ENCODE measurements at places on chromosomes 5 and 9. TPM values are rescaled to one million over a fixed set of nuclear protein-coding genes. Genes with fewer than 3 reads are reported as not detected.

The PCDHGA6 gene
- 5.6 TPM for polyA plus RNA-seq

The C5orf46 gene
- 0.61 TPM for polyA plus RNA-seq

The PCDHB8 gene
- polyA plus RNA-seq = 1.6 TPM

The TMEM171 gene
- polyA plus RNA-seq = not detected

The ZNF782 gene
- 7.9 TPM for polyA plus RNA-seq

The DND1 gene
- polyA plus RNA-seq = 1.3 TPM

DNA sequence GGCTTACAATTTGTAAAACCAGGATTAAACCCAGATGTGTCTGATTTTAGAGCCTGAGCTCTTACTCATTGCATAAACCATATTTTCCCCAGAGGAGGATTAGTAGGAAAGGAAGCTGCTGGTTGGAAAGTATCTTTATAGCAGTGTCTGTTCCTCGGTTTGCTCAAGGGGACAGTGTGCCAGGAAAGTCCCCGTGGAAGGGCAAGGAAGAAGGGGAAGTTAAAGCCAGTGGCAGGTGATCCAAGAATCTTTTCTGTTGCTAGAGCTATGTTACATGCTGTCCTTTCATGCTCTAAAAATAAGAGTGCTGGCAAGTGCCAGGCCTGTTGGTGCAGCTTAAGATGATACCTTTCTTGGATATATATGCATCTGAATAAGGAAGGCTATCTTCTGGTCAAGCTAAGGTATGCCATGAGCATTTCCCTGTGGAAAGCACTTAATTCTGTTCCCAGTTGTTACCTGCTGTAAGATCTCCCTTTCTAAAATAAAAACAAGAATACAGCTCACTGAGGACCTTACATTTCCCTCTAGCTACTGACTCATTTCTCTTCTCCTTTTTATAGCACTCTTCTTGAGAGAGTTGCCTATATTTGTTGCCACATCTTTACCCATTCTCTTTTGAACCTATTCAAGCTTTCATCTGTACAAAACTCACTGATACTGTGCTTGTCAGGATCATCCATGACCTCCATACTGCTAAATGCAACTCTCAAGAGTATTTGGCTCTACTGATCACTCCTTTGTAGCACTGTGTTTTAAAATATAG is 8.0 kb downstream of the PDCD1LG2 start:
- no peak for DNase-seq

GRCh38 chr5:164319161-164319560 is 813.7 kb downstream of the MAT2B start:
- DNase-seq = no peak

DNA sequence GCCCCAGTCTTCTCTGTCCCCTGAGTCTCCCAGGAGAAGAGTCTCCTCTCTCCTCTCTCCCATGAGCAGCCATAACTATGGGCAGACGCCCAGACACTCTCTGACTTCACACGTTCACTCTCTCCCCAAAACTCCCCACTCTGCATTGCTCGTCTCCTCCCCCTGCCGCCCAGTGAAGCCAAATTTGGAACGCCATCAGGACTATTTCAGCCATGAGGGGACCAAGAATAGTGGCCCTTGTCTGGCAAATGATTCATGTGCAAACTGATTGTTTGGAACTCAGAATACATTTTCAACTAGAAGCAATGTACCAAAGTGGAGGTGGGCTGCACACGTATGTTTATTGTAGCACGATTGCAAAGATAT is 20.9 kb downstream of the CMBL start:
- DNase-seq = no peak

DNA sequence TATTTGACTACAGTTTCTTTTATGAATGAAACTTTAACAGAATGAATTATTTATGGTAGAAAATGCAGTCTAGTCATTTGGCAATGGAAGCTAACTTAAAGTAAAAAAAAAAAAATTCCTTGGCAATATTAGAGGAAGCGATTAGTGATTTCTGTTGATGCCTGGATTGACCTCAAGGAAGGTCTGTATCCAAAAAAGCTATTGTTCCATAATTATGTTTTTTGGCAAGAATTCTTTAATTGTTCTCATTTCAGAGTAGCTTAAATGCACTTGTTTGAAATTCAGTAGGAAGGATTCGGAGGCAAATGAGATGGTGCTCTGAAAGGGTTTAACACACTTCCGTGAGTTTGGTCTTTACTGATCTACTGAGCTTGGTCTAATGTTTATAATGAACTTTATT is 61.8 kb downstream of the ITGA1 start:
- no peak for DNase-seq

- no peak for DNase-seq
Observed at GRCh38 chr5:93601802-93602155, 18.8 kb downstream of the NR2F1 start.

- peak; percentile 58 for DNase-seq
Observed at GRCh38 chr5:83374547-83374946, 97.0 kb upstream of the VCAN start.

GRCh38 chr5:89372176-89372575 is 489.2 kb upstream of the MEF2C start:
- no peak for DNase-seq

DNA sequence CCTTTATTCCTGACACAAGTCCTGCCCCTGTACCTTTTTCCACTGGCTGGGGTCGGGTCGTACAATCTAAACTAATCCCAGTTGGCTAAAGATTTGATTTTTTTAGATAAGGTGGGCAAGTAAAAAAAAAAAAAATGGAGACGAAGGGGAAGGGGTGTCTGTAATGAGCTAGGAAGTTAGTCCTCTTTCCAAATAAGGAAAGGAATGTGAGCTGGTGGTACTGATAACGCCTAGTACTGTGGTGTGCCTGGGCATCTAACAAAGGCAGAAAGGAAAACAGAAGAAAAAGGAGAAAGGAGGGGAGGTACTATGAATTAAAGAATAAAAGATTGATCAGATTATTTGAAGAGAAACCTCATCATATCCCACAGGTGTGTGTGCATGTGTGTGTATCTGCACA is 21.3 kb downstream of the PRDM9 start:
- DNase-seq = no peak

DNA sequence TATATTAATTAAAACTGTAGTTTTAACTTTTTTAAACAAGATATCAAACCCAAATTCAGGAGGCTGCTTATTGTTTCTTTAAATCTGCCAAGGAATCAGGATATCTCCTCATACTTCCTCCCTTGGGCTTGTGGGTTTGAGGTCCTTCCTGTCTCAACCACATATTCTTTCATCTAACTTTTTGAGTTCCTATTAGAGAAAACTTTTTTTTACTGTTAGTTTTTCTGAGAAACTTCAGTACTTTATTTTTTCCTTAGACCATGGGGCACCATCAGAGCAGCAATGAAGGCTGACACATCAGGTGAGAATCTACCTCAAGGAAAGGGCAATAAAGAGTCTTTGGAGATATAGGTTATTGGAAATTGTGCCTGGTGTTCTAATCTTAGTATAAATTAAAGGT is 56.7 kb downstream of the TSSK1B start:
- DNase-seq = no peak

GRCh38 chr9:90274725-90275124 is 367.9 kb downstream of the DIRAS2 start:
- no peak for DNase-seq

GRCh38 chr5:124872615-124873014 is 126.2 kb upstream of the ZNF608 start:
- no peak for DNase-seq

DNA sequence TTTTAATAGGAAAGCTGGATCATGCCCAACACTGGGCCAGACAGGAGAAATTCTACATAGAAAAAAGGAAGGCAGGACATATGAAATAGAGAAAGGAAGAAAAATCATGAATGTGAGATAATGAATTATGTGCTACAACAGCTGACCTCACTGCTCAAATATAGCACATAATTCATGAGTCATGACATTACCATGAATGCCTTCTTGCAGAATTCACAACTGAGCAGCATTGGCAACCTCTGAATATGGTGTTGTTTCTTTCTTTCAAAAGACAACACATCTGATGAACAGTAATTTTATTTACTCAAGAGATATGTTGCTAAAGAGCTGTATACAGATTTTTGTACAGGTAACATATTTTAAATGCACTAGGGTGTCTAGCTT is 34.4 kb downstream of the APBA1 start:
- DNase-seq = no peak

- no peak for DNase-seq
Observed at GRCh38 chr9:38278931-38279679, 113.4 kb upstream of the ALDH1B1 start.

DNA sequence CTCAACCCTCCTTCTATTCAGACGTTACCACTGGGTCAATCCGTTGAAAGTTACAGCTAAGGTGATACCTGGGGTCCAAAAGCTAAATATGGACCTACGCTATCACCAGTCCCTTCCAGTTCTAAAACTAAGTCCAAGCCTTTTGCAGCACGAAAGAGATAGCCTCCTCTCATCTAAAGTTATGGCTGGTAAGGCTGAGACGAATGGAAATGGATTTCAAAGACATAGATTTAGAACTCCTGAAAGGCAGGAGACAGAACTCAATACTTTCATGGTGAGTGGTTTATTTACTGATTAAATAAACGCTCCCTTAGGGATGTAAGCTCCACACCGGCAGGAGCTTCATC is 751 bp upstream of the RIC1 start:
- no peak for DNase-seq

DNA sequence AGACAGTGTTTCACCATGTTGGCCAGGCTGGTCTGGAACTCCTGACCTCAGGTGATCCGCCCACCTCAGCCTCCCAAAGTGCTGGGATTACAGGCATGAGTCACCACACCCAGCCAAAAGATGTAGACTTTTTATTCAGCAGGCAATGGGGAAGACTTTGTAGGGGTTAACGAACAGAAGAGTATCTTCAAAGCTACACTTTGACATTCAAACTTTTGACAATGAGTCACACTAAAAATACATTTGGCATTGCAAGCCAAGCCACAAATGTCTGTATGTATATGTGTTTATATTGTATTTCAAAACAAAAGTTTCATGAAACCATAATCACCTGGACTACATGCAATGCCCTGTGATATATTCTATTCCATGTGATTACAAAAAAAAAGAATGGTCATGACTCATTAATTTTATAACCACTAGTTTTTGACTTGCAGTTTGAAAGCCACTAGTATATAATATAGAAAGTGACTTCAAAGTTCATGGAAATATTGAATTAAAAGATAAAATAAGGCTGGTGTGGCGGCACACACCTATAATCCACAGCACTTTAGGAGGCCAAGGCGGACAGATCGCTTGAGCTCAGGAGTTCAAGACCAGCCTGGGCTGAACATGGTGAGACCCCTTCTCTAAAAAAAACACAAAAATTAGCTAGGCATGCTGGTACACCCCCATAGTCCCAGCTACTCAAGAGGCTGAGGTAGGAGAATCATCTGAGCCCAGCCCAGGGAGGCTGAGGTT is 8.3 kb downstream of the DIMT1 start:
- no peak for DNase-seq

- no peak for DNase-seq
Observed at GRCh38 chr9:91320299-91320698, 41.4 kb downstream of the AUH start.

DNA sequence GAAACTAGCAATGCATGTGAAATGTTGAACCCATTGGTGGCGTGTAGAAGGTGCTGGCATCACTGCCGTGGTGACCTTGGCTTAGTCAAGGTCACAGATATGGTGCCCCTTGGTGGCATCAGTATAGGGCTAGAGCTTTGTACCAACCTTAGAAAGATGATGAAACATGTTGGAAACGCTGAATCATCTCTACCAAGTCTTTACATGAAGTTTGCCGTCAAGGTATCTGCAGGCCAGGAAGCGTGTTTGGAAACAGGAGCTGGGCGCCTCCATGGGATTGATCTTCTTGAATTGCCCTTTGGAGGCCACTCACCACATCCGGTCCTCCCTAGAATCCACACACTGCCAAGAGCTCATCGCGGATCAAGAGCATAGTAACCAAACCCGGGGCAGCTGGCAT is 16.9 kb upstream of the BOD1 start:
- DNase-seq = no peak

DNA sequence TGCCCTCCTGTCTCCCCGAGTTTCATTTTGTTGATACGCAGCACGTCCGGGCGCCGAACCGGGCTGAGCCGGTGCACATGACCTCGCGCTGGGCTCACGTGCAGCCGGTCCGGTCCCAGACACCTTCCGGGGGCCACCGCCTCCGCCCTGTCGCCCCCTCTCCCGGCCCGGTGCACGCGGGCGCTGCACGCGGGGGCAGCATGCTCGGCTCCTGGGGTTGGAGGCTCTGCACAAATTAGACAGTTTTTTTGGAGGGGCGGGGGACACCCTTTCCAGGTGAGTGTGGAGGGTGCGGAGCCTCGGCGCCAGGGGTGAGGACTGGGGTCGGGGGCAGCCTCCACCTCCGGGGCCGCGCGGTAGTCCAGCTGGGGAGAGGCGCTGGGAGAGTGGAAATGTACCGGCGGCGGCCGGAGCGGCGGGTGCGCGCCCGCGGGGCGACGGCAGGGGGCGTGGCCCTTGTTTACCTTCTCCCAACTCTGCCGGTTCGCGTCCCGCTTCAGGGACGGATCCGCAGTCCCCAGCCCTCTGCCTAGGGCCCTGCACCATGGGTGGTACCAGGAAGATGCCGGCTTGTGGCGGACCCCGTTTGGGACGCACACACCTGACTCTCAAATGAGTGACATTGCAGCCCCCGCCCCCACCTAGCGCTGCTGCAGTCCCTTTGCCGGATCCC is 1.1 kb downstream of the JADE2 start:
- DNase-seq = no peak

GRCh38 chr9:132372177-132373095 is 17.6 kb upstream of the SETX start:
- peak; percentile 6 for DNase-seq

GRCh38 chr5:133746834-133747233 is 134.5 kb upstream of the FSTL4 start:
- no peak for DNase-seq

- DNase-seq = no peak
Observed at GRCh38 chr5:112630246-112631009, 107.3 kb upstream of the APC start.

DNA sequence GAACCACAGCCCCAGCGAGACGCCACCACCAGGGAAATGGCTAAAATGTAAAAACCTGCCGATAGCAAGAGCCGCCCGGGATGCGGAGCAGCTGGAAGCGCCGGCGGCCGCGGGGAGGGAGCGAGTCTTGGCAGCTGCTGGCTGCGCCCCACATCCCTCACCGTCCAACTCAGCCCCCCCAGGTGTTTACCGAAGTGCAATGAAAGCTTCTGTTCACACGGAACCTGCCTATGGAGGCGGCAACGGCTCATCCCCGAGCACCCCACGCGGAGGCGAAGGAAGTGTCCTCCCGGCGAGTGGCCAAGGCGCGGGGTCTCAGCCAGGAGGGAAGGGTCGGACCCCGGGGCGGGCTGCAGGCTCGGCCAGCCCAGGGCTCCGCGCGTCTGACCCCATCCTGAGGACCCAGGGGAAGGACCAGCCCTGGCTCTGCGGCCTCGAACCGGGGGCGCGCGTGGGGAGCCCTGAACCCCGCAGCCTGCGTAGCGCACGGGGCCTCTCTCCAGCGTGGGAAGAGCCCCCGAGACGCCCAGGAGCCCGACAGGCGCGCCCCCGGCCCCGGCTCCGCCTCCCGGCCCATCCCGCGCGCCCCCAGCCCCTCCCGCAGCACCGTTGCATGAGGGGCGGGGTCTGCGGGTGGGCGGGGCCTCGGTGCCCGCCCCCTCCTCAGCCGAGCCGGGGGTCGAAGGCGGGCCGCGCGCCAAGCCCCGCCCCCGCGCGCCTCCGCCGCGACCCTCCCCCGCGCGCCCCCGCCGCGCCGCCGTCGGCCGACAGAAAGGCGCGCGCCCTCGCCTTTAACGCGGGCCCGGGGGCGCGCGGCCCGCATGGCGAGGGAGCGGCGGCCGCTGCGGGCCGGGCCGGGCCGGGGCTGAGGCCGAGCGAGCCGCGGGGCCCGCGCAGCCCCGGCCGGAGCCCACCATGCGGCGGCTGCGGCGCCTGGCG is at the start of gene DIPK1B:
Gene DIPK1B (plus strand): TSS at position 822 of the 939 bp plus-strand sequence. CDS start 94 bp downstream, at position 916.
- DNase-seq = peak; percentile 59
